ENCODE measurements at places on chromosomes 11 and 22. TPM values are rescaled to one million over a fixed set of nuclear protein-coding genes. Genes with fewer than 3 reads are reported as not detected.
A peak's percentile ranks its signal among the peaks of the same experiment; 100 is the strongest.

- no peak overlapping the region for H3K4me3 ChIP-seq
- no peak overlapping the region for H3K27ac ChIP-seq
- no peak for DNase-seq
- H3K4me1 ChIP-seq = peaks cover 16% of the 10 kb centered on the region
- peaks cover 2% of the 10 kb centered on the region for H3K27me3 ChIP-seq
- H3K36me3 ChIP-seq = no peaks in the 10 kb centered on the region
These were observed 3.4 kb downstream of the MS4A10 start for GRCh38 chr11:60788401-60789125.

- H3K36me3 ChIP-seq = no peaks in the 10 kb centered on the region
- DNase-seq = no peak
- H3K4me1 ChIP-seq = no peaks in the 10 kb centered on the region
- no peaks in the 10 kb centered on the region for H3K27me3 ChIP-seq
These were observed 90.9 kb downstream of the PAX6 start for GRCh38 chr11:31720225-31720624.

- no peaks in the 10 kb centered on the region for H3K27me3 ChIP-seq
- peak overlapping the region; percentile 31 for H3K27ac ChIP-seq
- H3K4me1 ChIP-seq = peaks cover 35% of the 10 kb centered on the region
These were observed 64.5 kb downstream of the DDX10 start for GRCh38 chr11:108729227-108729871.

Gene TCN1
- not detected for total RNA-seq

DNA sequence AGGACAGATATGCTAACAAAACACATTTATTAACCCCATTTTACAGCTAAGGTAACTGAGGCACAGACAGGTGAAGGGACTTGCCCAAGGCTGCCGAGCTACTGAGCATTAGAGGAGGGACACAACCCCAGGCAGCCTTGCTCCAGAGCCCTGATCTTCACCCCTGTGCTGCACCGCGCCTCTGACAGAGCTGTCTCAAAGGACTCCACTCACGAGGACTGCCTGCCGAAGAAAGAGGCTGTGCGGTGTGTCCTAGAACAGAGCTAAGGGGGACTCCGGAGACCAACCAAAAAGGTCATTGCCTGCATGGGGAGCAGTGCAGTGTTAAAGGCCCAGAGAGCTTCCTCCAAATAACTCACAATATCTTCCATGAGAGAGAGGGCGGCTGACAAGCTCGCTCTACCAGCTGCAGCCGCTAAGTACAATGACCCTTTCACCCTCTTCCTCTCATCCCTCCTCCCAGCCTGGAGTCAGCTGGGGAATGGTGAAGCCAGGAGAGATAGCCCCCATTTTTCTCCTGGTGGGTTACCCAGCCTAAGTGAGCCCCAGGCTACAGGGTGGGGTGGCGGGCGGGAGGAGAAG is 119.2 kb downstream of the DSCAML1 start:
- no peaks in the 10 kb centered on the region for H3K4me1 ChIP-seq
- H3K27ac ChIP-seq = no peak overlapping the region
- DNase-seq = no peak
- peaks cover 56% of the 10 kb centered on the region for H3K27me3 ChIP-seq
- no peaks in the 10 kb centered on the region for H3K36me3 ChIP-seq
- H3K4me3 ChIP-seq = no peak overlapping the region

- peak overlapping the region; percentile 90 for H3K27ac ChIP-seq
- H3K27me3 ChIP-seq = no peaks in the 10 kb centered on the region
These were observed 13.7 kb downstream of the NARS2 start for GRCh38 chr11:78560826-78561484.

Gene OTOG
- total RNA-seq = not detected
